ENCODE measurements at places on chromosomes 5 and 9.

DNA sequence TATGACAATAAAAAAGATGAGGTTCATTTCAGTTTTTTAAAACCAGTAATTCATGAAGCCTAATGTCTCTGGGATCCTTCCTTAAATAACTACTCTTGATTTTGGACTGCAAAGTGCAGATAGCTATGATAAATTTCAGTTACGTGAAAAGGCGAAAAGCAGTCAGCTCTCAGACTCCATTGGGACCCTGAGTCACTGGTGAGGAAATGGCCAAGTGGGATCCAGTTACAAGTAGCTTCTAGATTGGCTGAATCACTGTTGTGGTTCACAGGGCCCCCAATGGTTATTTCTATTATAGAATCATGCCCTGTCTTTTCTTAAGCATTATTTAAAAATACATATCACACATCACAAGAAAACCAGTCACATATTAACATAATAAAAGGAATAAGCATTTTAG, 31.1 kb upstream of the PPP3R2 start:
- DNase-seq = no peak

DNA sequence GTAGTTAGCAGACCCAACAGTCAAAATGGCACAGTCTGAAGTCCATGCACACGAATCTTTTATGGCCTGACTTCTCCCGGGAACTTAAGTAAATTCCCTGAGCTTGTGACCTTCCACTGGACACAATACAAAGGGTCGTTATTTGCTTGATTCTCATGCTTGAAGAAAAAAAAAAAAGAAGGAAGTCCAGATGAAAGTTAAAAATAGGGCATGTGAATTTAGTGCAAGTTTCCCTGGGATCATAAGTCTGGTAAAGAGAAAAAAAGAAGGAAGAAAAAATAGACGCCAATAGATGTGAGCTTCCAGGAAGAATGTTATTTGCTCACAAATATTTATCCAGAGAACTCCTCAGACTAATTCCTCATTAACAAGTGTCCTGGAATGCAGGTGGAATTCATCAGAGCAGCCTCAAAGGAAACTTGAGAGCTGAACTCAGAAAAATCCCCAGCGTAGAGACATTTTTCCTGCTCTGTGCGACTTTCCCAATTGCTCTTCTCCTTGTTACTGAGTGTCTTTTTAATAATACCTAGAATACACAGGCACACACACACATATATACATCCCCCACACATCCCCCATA, 616.3 kb downstream of the EBF1 start:
- no peak for DNase-seq

- no peak for DNase-seq
Observed at GRCh38 chr5:142119051-142119625, 10.6 kb downstream of the NDFIP1 start.

GRCh38 chr5:124239572-124239971, 506.9 kb downstream of the ZNF608 start:
- DNase-seq = no peak

- no peak for DNase-seq
Observed at GRCh38 chr5:149938279-149938678, 6.3 kb downstream of the PDE6A start.

DNA sequence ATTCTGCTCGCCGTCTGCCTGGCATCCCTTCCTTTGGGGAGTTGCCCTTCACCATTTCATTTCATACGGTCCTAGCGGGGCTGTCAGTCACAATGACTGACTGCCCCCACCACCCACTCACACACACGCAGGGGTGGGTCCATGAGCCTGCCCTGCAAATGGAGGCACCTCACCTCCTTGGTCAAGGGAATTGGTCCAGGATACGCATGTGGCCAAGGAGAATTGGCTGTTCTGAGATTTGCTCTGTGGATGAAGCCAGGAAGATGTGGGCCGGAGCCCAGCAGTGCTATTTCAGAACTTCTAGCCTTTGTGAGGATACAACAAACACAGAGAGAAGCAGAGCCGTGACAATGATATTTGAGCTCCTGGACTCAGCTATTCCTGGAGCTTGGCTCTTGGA, 17.0 kb downstream of the C1QTNF2 start:
- DNase-seq = no peak

DNA sequence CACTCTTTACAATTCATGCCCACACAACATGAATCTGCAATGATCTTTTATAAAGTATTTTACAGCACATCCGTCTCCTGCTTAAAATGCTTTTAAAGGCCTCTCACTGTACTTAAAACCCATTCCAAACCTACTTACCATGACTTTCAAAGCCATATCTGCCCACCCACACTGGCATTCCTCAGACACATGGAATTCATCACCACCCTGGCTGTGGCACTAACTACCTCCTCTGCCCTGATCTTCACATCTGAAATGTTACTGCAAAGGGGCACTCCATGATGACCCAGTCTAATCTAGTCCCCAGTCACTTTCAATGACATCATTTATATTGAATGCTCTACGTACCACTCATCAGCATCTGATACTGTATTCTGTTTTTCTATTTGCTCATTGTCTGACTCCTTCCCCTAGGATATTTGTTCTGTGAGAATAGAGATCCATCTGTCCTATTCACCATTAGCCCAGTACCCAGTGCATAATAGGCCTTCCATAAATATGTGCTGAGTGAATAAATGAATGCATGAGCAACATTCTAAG, 193.2 kb upstream of the KIF2A start:
- DNase-seq = no peak

DNA sequence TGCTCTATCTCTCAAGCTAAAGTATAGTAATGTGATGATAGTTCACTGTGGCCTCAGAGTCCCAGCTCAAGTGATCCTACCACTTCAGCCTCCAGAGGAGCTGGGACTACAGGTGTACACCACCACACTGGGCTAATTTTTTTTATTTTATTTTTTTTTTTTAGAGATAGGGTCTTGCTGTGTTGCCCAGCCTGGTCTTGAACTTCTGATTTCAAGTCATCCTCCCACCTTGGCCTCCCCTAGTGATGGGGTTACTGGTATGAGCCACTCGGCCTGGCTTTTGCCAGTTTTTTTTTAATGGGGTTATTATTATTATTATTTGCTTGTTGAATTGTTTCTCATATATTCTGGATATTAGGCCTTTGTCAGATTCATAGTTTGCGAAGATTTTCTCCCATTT, 13.2 kb downstream of the FAF2 start:
- DNase-seq = no peak

- DNase-seq = no peak
Observed at GRCh38 chr5:134463176-134463720, 51.6 kb upstream of the CDKN2AIPNL start.

DNA sequence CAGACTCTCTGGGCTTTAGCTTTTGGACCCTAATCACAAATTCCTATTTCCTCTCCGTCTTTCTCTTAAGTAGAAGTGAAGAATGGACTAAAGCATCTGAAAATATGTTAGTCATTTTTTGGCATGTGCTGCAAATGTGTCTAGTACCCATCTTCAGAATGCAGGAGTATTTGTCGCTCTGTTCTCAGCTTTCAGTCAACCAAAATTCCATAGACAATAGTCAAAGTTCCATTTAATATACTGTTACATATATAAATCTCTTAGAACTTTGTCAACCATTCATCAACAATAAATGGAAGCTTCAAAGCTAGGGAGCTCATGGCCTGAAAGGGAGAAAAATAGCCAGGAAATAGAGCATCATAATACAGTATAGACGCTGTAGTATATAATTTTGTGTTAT, 509.4 kb downstream of the BNC2 start:
- no peak for DNase-seq

- no peak for DNase-seq
Observed at GRCh38 chr9:11868795-11869194, 824.4 kb upstream of the TYRP1 start.
